ENCODE measurements at places on chromosomes 16 and 17.
A peak's percentile ranks its signal among the peaks of the same experiment; 100 is the strongest.

DNA sequence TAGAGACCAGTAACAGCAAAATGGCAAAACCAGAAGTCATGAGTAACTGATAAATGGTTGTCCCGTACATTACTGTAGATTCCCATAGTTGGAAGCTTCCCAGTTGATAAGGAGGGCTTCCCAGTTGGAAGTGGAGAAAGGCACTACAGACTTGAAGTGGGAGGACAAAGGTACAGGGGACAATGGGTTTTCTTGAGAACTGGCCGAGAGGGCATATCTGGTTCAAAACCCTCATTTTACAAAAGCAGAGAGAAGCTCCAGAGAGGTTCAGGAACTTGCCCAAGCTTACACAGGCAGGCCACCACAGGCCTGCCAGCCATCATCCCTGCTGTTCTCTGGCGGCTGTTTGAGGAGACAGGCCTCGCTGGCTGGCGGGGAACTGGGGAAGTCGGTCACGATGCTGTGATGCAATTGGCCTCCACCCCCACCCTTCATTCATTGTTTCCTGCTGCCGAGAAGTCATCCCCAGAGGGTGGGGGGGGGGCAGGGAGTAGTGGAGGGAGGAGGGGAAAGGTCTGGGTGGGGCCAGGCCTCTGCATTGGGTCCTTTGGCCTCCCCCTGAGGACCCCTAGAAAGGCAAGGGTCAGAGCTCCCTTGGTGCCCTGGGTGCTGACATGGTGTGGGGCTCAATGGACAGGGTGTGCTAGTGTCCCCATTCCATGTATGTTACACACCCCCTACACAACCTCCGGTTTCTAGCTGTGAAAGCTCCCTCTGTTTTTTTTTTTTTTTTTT is 3.0 kb downstream of the UBALD2 start:
- peak; percentile 79 for DNase-seq
- H3K27ac ChIP-seq: peak overlapping the region; percentile 99
- peaks cover 61% of the 10 kb centered on the region for H3K4me1 ChIP-seq

- H3K27ac ChIP-seq: no peak overlapping the region
- H3K4me3 ChIP-seq: no peak overlapping the region
- H3K36me3 ChIP-seq: no peaks in the 10 kb centered on the region
- DNase-seq: no peak
- peaks cover 3% of the 10 kb centered on the region for H3K4me1 ChIP-seq
Observed at GRCh38 chr17:28029044-28029443, 13.4 kb upstream of the NLK start.

- H3K27ac ChIP-seq: no peak overlapping the region
- H3K27me3 ChIP-seq: peaks cover 10% of the 10 kb centered on the region
- peak; percentile 62 for DNase-seq
- no peaks in the 10 kb centered on the region for H3K36me3 ChIP-seq
- H3K4me3 ChIP-seq: no peak overlapping the region
- no peaks in the 10 kb centered on the region for H3K4me1 ChIP-seq
Observed at GRCh38 chr16:17921357-17921978, 415.1 kb downstream of the NPIPA8 start.

- peak overlapping the region; percentile 96 for H3K27ac ChIP-seq
- peak overlapping the region; percentile 74 for H3K4me3 ChIP-seq
Observed at GRCh38 chr17:2263183-2264066, 40.2 kb downstream of the SMG6 start.

- H3K36me3 ChIP-seq: peaks cover 22% of the 10 kb centered on the region
- H3K27me3 ChIP-seq: peaks cover 4% of the 10 kb centered on the region
- H3K4me3 ChIP-seq: no peak overlapping the region
- no peak for DNase-seq
- peaks cover 17% of the 10 kb centered on the region for H3K4me1 ChIP-seq
Observed at GRCh38 chr16:50037662-50038220, 12.7 kb downstream of the CNEP1R1 start.

DNA sequence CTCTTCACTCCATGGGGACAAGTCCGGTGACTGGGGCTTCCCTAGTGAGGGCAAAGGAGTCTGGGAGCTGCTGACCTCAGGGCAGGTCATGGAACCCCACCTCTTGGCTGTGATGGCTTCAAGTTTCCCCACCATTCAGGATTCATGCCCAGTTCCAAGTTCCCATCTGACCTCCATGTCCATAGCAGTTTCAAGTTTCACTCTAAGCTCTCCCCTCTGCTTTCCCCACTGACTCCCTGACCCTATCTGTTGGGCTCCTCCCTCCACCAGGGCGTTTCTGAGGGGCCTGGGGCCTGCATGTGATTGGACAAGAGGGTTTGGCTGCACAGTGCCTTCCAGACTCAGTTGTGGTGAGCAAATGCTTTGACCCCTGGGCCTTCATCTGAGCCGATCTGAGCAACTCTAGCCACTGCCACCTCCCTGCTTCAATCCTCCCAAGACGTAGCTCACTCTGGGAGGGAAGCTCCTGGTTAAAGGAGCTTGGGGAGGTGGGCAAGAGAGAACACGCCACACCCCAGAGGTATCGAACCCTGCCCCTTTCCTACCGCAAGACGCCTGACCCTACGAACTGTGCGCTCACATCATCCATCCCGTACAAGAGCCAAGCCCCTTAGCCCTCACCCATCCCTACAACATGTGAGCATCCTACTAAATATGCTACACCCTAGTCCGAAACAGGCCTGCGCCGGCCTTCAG is 8.3 kb downstream of the ZNF629 start:
- H3K4me1 ChIP-seq: peaks cover 19% of the 10 kb centered on the region
- no peak overlapping the region for H3K4me3 ChIP-seq
- no peak for DNase-seq
- no peaks in the 10 kb centered on the region for H3K27me3 ChIP-seq
